ENCODE measurements at places on chromosomes 13 and 19.

GRCh38 chr13:99655351-99656091 is 154.2 kb downstream of the TM9SF2 start:
- no peaks in the 10 kb centered on the region for H3K27me3 ChIP-seq
- H3K36me3 ChIP-seq = no peaks in the 10 kb centered on the region
- peaks cover 5% of the 10 kb centered on the region for H3K4me1 ChIP-seq
- H3K27ac ChIP-seq = peak overlapping the region; percentile 97
- peak; percentile 54 for DNase-seq

GRCh38 chr13:77513719-77514335 is 21.7 kb upstream of the SCEL start:
- H3K36me3 ChIP-seq = no peaks in the 10 kb centered on the region
- no peak overlapping the region for H3K4me3 ChIP-seq
- no peaks in the 10 kb centered on the region for H3K27me3 ChIP-seq
- no peaks in the 10 kb centered on the region for H3K4me1 ChIP-seq

- DNase-seq = no peak
- no peak overlapping the region for H3K27ac ChIP-seq
- no peaks in the 10 kb centered on the region for H3K36me3 ChIP-seq
- H3K27me3 ChIP-seq = no peaks in the 10 kb centered on the region
- H3K4me1 ChIP-seq = peaks cover 18% of the 10 kb centered on the region
These were observed 246.5 kb downstream of the DCT start for GRCh38 chr13:94232956-94233355.

DNA sequence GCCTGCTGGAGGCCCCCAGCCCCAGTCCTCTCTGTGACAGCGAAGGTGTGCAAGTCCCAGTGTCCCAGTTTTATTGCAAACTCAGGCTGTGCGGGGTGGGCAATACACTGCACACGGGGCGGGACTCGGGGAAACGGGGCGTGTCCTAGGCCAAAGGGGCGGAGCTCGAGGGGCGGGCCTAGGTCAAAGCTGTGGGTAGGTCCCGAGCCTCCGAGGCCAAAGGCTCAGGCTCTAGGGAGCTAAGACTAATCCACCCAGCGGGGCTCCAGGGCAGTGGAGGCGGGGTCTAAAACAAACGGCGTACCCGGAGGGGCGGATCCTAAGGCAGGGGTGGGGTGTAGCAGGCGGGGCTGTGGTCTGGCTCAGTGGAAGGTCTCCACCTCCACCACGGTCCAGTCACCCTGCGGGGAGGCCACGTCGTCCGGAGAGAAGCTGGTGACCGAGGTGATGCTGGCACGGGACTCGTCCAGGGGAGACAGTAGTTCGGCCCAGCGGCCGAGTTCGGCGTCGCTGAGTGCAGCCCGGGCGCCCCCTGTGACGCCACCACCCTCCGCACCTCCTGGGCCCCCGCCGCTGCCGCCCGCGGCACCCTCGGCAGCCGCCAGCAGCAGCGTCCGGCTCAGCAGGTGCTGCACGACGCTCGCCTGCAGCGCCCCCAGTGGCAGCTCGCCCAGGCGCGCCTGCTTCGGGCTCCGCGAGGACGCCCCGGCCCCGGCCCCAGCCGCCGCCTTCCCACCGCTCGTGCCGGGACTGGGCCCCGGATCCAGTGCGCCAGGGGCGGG is 5.3 kb downstream of the PRR36 start:
- peaks cover 11% of the 10 kb centered on the region for H3K4me1 ChIP-seq
- no peaks in the 10 kb centered on the region for H3K36me3 ChIP-seq
- no peak overlapping the region for H3K4me3 ChIP-seq
- DNase-seq = peak; percentile 81
- H3K27me3 ChIP-seq = peaks cover 5% of the 10 kb centered on the region

DNA sequence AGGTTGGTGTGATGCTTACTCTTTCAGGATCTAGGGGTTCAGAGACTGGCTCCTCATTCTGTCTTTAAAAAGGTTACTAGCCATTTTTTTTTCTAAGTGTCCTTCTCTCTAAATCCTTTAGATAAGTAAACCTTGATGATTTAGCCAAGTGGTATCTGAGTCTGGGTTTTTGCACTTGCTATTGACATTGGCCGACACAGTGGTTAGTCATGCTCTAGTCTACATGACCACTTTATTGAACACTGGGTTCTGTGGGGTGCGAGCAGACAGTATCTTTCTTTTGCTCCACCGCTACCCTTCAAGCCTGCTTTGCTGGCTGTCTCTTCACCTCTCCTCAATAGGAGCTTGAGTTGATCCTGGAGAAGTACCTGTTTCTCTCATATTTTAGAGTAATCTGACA is 6.2 kb upstream of the NUP58 start:
- H3K4me3 ChIP-seq = no peak overlapping the region
- H3K4me1 ChIP-seq = no peaks in the 10 kb centered on the region
- H3K27ac ChIP-seq = no peak overlapping the region
- no peaks in the 10 kb centered on the region for H3K27me3 ChIP-seq
- H3K36me3 ChIP-seq = no peaks in the 10 kb centered on the region
- no peak for DNase-seq

DNA sequence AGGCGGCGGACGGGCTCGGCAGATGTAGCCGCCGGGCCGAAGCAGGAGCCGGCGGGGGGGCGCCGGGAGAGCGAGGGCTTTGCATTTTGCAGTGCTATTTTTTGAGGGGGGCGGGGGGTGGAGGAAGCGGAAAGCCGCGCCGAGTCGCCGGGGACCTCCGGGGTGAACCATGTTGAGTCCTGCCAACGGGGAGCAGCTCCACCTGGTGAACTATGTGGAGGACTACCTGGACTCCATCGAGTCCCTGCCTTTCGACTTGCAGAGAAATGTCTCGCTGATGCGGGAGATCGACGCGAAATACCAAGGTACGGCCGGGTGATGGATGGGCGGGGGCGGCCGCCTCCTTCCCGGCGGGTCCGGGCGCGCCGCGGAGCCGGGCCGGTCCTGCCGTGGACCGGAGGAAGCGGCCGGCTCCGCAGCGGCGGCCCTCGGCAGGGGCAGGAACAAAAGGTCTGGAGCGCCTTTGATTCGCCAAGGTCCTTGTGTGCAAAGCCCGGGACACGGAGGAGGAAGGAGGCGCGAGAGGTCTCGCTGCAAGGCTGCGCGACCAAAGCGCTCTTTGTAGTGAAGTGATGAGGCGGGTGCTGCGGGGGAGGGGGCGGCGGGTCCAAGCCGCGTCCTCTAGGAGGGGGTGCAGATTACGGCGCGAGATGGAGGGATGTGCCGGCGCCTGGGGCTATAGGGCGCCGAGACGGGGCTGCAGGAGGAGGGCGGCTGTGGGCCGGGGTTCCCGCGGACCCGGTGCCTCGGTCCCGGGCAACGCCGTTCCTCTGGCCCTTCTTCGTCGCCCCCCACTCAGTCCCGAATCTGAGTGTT is 689 bp downstream of the ING1 start:
- peaks cover 2% of the 10 kb centered on the region for H3K36me3 ChIP-seq
- peak; percentile 63 for DNase-seq
- peaks cover 2% of the 10 kb centered on the region for H3K4me1 ChIP-seq
- H3K27me3 ChIP-seq = no peaks in the 10 kb centered on the region

DNA sequence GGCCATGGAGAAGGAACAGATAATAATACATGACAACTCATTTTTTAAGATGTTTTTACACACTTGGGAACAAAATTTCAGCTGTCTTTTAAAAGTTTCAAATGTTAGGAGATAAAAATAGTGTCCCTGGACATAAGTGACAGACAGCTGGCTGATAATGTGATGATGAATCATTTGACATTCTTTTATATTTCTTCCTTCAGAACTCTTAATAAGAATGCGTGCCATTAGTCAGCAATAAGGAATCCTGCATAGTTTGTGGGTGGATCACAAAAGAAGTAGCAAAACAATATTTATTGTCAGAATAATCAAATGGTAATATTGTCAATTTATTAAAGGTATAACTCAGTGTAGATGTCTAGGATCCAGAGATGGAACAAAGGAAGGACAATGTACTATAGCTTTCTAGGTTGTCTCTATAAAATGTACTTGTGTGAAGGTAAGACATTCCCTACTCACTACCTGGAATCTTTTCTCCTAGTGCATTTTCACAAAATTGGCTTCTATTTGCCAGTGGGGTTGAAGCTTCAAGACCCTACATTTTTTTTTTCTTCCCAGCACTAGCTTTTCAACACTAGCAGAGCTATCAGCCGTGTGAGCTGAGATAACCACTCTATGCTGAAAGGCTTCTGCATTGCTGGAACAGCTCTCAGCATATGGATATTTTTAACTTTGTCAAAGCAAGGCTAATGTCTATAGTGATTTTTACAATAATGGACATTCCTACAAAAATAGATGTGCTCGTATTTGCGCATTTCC is 175.6 kb upstream of the SLITRK6 start:
- H3K36me3 ChIP-seq = no peaks in the 10 kb centered on the region
- H3K27ac ChIP-seq = no peak overlapping the region
- H3K27me3 ChIP-seq = no peaks in the 10 kb centered on the region
- DNase-seq = no peak
- no peaks in the 10 kb centered on the region for H3K4me1 ChIP-seq
- H3K4me3 ChIP-seq = no peak overlapping the region

DNA sequence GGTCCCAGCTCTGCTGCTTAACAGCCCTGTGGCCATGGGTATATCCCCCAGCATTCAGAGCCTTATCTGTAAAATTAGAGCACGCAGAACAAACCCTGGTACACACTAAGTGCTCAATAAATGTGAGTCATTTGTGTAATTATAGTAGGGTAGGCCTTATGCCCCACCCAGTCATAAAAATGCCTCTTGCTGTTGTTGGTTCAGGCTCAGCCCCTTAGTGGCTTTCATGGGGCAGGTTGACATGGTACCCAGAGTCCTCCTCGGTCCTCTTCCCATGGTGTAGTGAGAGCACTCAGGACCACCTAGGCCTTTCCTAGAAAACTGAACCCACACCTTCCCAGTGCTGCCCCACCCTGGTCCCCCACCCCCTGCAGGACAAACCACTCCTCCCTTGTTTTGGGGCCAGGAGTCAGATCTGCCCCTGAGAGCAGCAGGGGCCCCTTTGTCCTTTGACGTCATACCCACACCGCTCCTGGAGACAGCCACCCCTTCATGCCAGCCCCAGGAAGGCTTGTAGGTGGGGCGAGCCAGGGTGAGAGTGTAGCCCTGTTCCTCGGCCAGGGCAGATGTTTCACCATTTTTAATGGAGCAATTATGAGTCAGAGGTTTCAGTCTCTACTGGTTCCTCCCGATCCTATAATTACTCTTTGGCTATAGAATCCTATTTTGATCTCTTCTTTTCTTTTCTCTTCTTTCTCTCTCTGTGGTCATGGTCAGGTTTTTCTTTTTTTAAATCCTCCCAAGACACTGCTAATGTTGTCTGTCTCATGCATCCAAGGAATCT is 36.8 kb downstream of the ACTN4 start:
- no peaks in the 10 kb centered on the region for H3K27me3 ChIP-seq
- peaks cover 48% of the 10 kb centered on the region for H3K4me1 ChIP-seq
- no peak for DNase-seq
- no peak overlapping the region for H3K4me3 ChIP-seq

DNA sequence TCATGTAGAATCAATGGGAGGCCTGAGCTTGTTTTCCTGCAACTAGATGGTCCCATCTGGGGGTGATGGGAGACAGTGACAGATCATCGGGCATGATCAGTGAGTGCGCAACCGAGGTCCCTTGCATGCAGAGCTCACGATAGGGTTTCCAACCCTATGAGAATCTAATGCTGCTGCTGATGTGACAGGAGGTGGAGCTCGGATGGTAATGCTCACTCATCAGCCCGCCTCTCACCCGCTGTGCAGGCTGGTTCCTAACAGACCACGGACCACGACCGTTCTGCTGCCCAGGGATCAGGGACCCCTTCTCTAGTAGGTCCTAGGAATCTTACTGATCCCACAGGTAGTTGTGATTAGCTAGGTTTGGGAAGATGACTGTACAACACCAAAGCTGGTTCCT is 23.5 kb upstream of the GARRE1 start:
- H3K27ac ChIP-seq = no peak overlapping the region
- no peak overlapping the region for H3K4me3 ChIP-seq
- H3K27me3 ChIP-seq = no peaks in the 10 kb centered on the region
- H3K4me1 ChIP-seq = peaks cover 4% of the 10 kb centered on the region

GRCh38 chr13:42707586-42707985 is 73.8 kb upstream of the FAM216B start:
- H3K4me3 ChIP-seq = no peak overlapping the region
- H3K27me3 ChIP-seq = no peaks in the 10 kb centered on the region
- no peaks in the 10 kb centered on the region for H3K4me1 ChIP-seq
- no peaks in the 10 kb centered on the region for H3K36me3 ChIP-seq
- H3K27ac ChIP-seq = no peak overlapping the region
